ENCODE measurements at places on chromosomes 3 and 15.

- no peak for DNase-seq
Measured at GRCh38 chr3:69739204-69740102, at the start of gene MITF. Gene MITF, plus strand, starts transcription at chr3:69739464. Its CDS starts 134 bp downstream, at chr3:69739598.

- no peak for DNase-seq
Measured at GRCh38 chr3:14587740-14588360, 47.7 kb upstream of the GRIP2 start.

- DNase-seq, result no peak
Measured at GRCh38 chr3:21158861-21159542, 592.0 kb downstream of the ZNF385D start.

GRCh38 chr3:58557491-58557890, 19.7 kb downstream of the FAM107A start:
- DNase-seq, result no peak

DNA sequence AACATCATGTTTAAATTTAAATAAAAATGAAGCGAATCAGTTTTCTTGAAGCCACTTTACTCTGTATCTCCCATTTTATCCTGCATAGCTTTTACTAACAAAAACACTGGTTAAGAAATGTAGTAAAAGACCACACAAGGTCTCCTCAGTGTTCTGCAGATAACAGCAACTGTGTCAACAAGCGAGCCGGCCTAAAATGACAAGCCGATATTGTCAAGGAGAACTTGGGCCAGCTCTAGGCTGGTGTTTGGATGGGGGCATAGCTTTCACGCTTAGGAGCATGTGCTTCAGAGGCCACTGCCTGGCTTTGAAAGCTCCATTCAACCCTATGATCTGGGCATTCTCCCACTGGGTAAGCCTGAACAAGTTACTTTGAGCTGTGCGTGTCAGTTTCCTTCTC, 38.1 kb downstream of the MFSD1 start:
- DNase-seq, result no peak

DNA sequence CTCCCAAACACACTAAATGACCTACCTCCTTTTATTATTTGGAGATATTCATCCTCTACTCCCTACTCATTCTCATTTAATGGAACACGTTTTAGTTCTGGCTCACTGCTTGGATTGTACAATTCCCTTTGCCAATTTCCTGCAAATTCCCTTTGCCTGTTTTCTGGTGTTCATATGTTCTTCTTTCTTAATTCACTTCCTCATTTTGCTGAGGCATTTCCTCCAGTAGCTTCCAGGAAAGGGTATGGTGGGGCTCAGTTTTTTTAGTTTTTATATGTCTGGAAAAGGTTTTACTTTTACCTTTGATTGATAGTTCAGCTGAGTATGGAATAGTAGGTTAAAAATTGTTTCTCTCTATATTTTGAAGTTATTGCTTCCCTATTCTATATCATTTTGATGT, 143.6 kb upstream of the GOLIM4 start:
- no peak for DNase-seq

- no peak for DNase-seq
Measured at GRCh38 chr3:40240921-40241320, 68.6 kb upstream of the EIF1B start.

DNA sequence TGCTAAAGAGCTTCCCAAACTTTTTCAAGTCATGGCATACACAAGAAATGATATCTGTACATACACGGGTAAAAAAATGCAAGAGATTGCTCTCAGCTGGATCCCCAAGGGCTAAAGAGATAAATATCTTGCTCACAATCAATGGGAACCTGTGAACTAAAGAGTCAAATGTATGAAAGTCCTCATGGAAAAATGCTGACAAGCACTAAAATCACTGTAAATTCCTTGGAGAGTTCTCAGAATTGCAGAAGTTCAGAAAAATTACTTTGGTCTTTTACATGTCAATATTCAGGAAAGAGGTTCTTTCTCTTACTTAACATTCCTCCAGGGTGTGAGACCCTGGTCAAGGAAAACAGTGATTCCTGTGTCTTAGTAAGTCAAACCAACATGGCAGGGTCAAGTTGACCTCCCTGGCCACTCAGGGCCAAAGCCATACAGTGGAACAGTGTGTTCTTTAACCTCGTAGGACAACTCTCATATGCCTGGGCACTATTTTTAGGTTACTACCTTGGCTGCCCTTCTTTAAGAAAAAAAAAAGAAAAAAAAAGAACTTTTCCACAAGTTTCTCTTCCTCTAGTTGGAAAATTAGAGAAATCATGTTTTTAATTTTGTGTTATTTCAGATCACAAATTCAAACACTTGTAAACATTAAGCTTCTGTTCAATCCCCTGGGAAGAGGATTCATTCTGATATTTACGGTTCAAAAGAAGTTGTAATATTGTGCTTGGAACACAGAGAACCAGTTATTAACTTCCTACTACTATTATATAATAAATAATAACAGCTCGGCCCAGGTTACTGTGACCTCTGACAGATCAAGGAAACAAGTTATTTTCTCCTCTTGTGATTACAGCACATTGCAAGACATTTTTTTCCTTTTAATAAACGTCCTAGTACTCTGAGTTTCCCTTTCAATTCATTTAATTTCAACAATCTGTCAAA, 12.5 kb downstream of the SSR3 start:
- DNase-seq, result no peak

DNA sequence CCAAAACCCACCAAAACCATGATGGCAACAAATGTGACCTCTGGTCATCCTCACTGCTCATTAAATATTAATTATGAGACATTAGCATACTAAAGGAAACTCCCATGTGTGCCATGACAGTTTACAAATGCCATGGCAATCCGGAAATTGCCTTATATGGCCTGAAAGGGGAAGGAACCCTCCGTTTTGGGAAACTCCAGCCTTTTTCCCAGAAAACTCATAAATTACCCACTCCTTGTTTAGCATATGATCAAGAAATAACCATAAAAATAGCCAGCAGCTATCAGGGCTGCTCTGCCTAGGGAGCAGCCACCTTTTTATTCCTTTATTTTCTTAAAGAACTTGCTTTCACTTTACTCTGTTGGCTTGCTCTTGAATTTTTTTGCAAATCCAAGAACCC, 992.7 kb downstream of the NTRK3 start:
- DNase-seq, result no peak

- DNase-seq, result no peak
Measured at GRCh38 chr3:29189328-29189727, 91.5 kb upstream of the RBMS3 start.

DNA sequence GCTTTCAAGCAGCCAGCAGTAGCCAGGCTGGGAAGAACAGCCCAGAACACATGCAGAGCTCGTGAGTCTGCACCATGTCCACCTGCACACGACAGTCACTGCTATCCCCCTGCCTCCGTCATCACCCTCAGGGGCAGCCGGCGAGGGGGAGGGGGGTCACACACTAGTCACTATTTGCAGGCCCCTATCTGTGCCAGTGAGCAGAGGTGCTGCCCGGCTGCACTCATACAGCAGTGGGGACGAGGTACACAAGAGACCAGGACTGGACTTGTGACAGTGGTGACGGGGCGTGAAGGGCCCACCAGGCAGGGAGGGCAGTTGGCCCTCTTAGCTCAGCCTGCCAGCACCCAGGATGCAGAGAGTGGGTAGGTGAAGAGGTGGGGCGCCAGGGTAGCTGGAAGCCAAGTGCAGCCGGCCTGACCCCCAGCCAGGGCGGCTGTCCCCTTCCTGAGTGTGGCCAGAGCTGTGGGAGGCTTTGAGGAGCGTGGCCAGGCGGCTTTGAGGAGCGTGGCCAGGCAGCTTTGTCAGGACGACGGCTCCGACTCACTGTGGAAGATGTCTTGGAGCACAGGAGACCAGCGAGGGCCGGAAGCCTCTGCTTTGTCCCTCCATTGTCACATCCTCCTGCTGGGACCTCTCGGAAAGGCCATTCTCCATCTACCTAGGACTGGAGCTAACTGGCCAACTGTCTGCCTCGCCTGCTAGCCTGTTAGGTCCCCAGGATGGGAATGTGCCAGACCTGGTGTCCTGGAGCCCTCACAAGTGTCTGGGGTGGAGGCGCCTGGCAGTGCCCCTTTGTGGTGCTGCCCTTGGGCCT, 52.1 kb upstream of the FGD5 start:
- DNase-seq, result no peak

DNA sequence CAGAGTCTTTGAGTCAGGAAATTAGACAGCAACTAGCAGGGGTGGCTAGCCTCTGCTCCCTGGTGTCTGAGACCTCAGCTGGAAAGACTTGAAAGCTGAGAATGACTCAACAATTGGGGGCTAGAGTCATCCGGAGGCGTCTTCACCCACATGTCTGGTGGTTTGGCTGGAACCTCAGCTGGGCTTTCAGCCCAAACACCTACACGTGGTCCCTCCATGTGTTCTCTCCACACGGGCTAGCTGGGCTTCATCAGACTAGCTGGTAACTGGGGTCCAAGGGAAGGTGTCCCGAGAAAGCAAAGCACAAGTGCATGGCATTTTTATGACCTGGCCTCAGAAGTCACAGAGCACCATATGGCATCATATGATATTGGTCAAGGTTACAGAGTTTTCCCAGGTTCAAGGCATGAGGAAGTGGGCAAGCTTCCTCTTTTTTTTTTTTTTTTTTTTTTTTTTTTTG, 19.9 kb upstream of the ABHD2 start:
- DNase-seq, result peak; percentile 63

DNA sequence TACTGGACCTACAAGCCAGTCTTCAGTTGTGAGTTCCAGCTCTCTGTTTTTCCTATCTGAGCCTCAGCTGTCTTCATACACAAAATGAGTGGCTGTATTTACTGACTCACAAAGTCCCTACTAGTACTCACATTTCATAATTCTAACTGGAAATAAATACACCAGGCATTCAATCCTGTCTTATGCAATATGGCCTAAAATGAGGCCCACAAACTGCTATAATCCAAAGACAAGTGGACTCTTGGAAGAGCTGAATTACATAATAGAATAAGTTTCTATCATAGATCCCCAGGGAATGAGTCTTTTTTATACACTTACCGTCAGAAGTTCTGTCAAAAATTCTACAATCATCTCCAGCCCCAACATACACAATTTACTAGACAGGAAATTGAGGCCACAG, 211.9 kb downstream of the LRRN1 start:
- no peak for DNase-seq

Measured in stimulated activated CD4-positive, alpha-beta T cell treated with anti-CD3 and anti-CD28 coated beads, Interleukin-2, amount 100 ng/mL, for 24 hours (primary cell).